Smooth muscle cell of the umbilical artery (primary cell): ENCODE measurements at places on chromosomes 5 and 9. TPM values are rescaled to one million over a fixed set of nuclear protein-coding genes. Genes with fewer than 3 reads are reported as not detected.

The HOMER1 gene
- total RNA-seq: 10.1 and 15.8 TPM in 2 replicates

The SAXO1 gene
- total RNA-seq: 0.05 TPM in 1 of 2 replicates, not detected in the other

The PCDHA7 gene
- 0.74 and 2.4 TPM in 2 replicates for total RNA-seq

The SH3PXD2B gene
- total RNA-seq: 32.7 and 51.0 TPM in 2 replicates

The PGM5 gene
- 3.0 TPM in 2 replicates for total RNA-seq

The TIMD4 gene
- total RNA-seq: not detected in 2 replicates

The SEC61B gene
- 92.4 and 107 TPM in 2 replicates for total RNA-seq

The SH3RF2 gene
- 1.5 and 7.7 TPM in 2 replicates for total RNA-seq

The GZMA gene
- not detected in 2 replicates for total RNA-seq
